Activated CD4-positive, CD25-positive, alpha-beta regulatory T cell treated with anti-CD3 and anti-CD28 coated beads, Interleukin-2, amount 50 U/mL, for 16 hours (primary cell): ENCODE measurements at places on chromosomes 3 and 15.

GRCh38 chr3:125045965-125046364 lies 9.8 kb downstream of the HEG1 start:
- DNase-seq = no peak

DNA sequence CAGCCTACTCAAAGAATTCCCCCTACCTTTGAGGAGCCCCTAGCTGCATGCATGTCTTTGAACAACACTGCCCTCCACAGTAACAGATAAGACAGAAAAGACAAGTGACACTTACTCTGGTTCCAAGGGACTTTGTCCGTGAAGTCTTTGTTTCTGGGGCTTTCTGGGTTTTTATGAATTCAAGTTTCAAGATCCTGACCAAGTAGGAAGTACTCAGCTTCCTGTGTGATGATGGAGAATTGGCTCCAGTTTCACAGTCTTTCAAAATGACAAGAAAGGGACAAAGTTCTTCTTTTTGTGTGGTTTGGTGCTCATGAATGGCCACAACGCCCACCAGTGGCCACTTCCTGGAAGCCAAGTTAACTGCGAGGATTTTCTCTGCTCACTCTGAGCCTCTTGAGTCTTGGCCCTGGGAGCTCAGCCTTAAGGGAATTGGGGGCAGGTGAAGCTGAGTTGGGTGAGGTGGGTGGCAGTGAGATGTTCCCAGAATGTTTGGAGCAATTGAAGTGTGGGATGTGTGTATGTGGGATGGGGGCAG lies at the start of gene CCR1:
TSS of gene CCR1 (minus strand) at position 147 of the 538 bp plus-strand sequence. CDS start 4,000 bp downstream, outside the sequence.
- DNase-seq = no peak

- DNase-seq = no peak
These were observed 35.0 kb downstream of the ST6GAL1 start for GRCh38 chr3:186965141-186965879.

DNA sequence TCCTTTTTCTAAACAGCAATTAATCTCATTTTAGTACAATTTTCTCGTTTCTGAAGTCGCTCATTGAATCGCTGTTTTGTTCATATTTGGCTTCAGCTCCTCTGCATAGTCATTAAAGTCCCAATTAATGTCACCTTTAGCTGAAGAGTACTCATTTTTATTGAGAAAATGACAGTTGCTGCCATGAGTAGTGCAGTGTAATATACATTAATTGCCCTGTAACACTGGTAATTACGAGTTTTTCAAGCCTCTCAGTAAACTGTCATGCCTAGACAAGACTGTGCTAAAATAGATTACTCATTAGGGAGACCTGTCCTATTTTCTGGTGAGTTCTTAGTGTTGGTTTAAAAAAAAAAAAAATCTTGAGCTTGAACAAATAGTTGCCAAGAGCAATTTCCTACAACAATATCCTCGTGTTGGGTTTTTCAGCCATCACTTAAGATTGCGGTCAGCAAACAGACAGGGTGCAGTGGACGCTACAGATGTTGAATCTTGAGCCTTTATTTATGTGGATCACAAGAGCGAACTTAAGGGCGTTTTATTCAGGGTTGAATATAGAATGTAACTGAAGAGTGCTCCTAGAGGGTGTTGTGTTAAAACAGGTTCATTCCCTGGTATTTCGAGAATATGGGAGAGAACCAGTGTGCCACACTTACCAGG lies 176.0 kb downstream of the CDIN1 start:
- no peak for DNase-seq

GRCh38 chr3:139302084-139302800 lies 41.6 kb upstream of the MRPS22 start:
- DNase-seq = no peak

DNA sequence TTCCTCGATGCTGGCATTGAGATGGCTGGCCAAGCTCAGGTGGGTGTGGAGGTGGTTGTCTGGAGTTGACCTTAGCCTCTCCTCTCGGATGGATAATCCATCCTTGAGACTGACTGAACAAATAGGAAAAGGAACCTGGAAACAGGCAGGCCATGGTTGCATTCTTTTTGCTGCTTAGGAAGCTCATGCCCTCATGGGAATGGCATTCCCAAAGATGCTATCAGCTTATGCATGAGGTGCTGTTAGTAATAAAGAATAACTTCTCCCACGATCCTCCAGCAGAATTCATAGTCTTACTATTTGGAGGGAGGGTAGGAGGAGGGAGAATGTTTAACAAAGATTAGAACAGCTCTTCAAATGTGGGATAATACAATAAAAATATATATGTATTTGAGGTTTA lies 303.0 kb upstream of the TPM1 start:
- no peak for DNase-seq

- DNase-seq = no peak
These were observed 3.8 kb downstream of the NCEH1 start for GRCh38 chr3:172707030-172707429.

DNA sequence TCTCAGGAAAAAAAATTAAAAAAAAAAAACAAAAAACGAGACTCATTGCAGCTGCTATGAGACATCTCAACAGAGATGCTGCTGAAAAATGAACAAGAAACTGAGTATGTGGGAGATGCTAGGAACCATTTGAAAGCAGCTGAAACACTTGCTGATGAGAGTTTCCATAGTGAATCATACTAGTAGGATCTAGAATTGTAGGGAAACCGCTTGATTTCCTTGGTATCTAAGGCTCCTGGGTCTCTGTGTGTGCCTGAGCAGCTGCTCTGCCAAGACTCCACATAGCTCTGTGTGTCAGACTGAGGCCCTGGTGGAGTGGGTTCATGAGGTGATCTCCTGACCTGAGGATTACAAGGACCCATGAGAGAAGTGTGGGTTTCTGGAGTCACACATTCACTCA lies 313.4 kb upstream of the NECTIN3 start:
- no peak for DNase-seq

DNA sequence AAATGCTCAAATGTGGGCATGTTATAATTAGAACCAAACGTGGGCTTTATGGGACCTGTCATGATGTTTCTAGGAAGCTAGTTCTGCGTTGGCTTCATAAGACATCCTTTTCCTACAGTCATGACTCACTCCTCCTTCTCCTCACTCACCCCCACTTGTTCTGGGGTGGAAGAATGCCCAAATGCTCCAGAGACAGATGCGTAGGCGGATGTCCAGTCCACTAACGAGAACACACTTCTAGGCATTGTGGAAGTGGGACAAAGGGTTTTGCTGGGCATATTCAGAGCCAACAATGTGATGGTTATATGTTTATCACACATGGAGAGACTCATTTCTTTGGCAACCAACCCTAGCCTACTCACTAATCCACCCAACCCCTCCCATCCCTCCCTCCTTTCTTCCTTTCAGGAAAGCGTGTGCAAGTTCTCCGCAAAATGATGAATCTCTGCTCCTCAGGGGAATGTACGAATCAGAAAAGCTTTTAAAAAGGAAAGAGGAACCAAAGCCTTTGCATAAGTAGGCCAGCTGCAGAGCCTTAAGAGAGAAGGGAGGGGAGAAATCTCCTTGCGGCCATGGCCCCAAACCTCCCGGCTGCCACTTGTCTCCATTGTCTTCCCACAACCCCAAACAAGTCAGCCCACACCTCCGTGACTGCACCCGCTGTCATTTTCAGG lies 123.0 kb upstream of the SPRED1 start:
- no peak for DNase-seq
